Eye (tissue), 1 donor: ENCODE measurements at places on chromosomes 6 and 20.

DNA sequence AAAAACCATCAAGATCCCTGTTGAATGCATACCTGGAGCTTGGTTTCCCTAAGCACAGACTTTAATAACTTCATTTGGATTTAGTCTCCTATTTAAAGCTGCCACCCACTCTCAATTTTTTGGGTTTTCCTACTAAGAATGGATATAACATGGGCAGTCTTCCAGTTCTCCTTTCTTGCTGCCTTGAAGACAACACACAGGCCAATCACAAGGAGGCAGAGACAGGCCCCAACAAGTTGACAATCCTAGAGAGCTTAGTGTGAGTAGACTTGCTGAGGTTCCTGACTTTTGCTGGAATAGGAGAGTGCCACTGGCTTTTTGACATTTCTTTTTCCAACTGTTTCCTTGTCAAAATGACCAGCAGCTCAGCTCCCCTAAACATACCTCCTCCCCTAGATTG is 112.3 kb upstream of the ESR1 start:
- no peak for DNase-seq

GRCh38 chr6:48199499-48199898 is 88.5 kb upstream of the PTCHD4 start:
- no peak for DNase-seq

DNA sequence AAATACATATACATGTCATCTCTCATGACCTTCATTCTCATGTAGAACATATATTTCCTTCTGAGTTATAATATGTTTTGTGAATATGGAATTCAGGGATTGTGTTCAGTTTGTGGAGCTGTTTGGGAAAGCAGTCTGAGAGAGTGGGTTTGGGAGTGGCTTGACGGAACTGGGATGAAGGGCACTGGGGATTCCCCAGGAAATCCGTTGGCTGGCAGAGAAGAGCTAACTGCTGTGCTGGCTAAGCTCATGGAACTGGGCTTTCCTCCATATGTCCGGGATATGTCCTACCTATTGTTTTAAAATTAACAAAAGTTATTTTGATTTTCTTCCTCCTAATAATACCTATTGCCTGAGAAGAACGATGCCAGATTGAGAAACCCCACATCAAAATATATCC is 359.5 kb upstream of the FLRT3 start:
- no peak for DNase-seq

- no peak for DNase-seq
Measured at GRCh38 chr6:48135323-48136084, 24.5 kb upstream of the PTCHD4 start.

- DNase-seq: no peak
Measured at GRCh38 chr6:137452333-137452894, 41.8 kb downstream of the OLIG3 start.

- no peak for DNase-seq
Measured at GRCh38 chr6:145673504-145673903, 61.8 kb downstream of the EPM2A start.

- peak; percentile 35 for DNase-seq
Measured at GRCh38 chr6:36769183-36769675, 70.0 kb downstream of the CPNE5 start.

- peak; percentile 24 for DNase-seq
Measured at GRCh38 chr6:166435574-166435973, 52.8 kb upstream of the MPC1 start.

GRCh38 chr6:105804424-105804823 is 281.7 kb upstream of the PRDM1 start:
- no peak for DNase-seq

- DNase-seq: peak; percentile 84
Measured at GRCh38 chr6:137313928-137314855, 95.0 kb upstream of the IFNGR1 start.

DNA sequence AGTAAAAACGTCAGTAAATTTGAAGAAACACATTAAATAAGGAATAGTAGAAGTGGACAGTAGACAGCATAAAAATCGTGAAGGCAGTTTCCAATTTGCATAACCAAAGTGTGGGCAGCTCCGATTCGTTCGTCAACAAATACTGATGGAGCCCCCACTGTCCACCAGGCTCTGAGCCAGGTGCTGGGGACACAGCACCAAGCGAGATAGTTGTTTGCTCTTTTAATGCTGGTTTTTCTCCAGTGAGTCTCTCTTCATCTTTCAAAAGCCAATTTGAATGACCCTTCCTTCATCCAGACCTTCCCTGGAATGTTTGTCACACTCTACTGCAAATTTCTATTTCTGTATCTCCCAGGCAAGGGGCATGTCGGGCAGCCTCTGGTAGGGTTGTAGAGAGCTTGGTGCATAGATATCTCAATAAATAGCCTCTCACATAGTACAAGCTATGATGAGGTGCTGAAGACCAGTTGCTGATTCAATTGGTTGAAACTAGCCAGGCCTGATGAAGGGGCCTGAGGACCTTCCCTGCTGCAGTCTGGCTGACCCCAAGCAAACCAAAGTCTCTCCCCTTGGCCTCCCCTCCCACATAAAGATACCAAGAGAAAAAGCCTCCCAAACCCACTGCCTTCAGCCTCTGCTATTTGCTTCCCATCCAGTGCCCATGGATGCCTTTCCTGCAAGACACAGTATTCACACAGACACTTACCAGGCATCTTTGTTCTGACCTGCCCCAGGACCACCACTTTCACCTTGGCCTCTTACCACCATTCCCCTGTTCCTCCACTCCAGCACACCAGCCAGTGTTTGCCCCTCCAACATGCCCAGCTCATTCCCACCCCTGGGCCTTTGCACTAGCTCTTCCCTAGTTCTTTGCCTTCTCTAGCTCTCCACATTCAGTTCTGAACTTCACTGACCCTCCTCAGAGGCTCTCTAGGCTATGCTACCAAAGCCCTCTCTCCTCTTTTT is 125.2 kb downstream of the CEBPB start:
- no peak for DNase-seq

DNA sequence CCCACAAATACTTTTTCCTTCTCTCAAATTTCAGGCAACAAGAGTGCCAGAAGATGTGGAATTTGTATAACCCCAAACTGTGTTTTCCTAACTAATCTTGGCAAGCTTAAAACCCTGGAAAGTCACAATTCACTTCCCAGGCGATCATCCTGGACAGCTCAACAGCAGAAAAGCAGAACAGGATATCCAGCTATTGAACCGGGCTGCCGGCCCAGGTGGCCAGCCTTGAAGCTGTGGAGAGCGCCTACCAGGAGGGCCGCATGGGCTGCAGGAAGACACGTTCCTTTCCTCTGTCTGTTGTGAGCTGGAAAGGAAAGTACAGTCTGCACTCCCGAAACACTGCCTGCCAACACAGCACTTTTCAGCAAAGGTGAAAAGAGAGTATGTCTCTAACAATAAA is 719.7 kb upstream of the MARCKS start:
- DNase-seq: peak; percentile 40

GRCh38 chr6:119025793-119026192 is 52.7 kb downstream of the FAM184A start:
- DNase-seq: no peak

- DNase-seq: no peak
Measured at GRCh38 chr6:25694366-25694765, 42.4 kb downstream of the SCGN start.

GRCh38 chr20:45407067-45407745 is 883 bp upstream of the DBNDD2 start:
- peak; percentile 68 for DNase-seq

DNA sequence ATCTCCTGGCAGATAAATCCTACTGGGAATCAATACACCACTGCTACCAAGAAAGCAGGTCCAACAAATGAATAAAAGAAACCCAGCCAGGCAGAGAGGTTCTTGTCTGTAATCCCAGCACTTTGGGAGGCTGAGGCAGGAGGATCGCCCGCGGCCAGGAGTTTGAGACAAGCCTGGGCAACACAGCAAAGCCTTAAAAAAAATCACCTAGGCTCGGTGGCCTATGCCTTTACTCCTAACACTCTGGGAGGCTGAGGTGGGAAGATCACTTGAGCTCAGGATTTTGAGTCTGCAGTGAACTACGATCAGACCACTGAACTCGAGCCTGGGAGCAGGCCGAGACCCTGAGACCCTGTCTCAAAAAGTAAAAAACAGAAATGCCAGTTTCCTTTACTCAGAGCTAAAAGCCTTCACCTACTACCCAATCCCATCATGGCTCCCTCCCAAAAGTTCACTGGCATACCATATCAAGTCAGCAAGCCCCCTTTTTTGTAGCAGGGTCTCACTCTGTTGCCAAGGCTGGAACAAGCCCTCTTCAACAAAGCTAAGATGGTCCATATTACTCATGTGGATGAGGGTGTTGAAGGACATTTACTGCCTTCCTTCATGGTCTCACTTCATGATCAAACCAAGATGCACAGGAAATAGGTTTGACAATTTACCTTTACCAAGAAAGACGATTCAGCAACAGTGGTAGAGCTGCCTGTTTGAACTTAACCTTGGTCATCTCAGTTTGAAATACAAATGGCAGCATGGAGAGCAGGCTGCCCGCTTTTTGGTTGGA is 5.3 kb downstream of the SNX5 start:
- no peak for DNase-seq

DNA sequence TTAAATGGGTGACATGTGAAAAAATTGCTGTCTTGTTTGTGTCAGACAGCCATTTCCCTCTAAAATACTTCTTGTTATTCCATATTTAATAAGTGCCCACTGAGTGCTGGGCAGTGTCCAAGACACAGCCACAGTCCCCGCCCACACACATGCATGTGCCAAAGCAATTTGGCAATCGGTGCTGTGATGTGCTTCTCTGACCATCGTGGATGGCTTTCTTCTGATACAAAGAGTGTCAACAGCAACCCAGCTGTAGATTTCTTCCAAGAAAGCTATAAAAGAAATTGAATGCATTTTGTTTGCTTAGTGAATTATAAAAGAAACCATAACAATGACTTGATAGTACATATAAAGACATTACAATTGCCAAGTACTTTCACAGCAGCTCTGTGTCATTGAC is 140.5 kb upstream of the ATXN1 start:
- no peak for DNase-seq

DNA sequence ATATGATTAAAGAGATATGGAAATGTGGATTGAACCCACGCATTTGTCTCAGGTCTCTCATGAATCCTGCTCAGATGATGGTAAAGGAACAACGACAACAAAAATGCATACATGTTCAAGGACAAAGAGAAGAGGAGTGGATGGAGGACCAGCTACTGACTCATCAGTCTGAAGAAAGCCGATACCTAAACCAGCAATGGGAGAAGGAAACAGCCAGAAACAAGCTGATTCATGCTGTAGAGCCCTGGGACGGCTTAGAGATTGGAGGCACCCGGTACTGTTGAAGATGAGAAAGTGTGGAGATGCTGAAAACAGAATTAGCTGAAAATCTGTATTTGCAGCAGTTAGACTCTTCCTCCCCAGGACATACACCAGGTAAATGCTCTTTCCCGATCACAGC is 14.4 kb upstream of the RIPPLY2 start:
- DNase-seq: no peak

GRCh38 chr6:23533311-23533710 is 592.7 kb upstream of the NRSN1 start:
- DNase-seq: no peak

- DNase-seq: peak; percentile 20
Measured at GRCh38 chr6:118284736-118285360, 263.2 kb upstream of the PLN start.

DNA sequence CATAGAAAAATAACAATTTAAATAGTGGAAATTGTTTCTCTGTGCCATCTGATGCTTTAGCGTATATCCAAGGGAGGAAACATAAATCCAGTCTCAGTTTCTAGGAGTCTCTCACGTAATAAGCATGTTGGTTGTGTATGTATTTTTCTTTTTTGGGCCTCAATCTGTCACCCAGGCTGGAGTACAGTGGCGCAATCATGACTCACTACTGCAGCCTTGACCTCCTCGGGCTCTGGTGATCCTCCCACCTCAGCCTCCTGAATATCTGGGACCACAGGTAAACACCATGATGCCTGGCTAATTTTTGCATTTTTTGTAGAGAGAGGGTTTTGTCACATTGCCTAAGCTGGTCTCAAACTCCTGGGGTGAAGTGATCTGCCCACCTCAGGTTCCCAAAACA is 78.6 kb upstream of the PLN start:
- DNase-seq: no peak

DNA sequence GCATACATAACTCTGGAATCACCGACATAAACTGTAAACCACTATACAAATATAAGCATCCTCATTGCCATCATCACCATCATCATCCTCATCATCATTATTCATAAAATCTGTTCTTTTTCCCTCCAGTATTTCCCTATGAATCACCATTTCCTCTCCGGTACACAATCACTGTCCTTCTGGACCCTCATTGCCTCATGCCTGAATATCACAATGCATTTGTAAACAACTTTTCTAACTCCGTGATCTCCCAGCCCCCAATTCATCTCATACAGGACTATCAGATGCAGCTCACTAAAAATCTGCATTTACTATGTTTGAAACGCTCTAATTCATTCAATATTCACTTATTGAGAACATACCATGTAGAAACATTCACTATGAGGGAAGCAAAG is 339.7 kb downstream of the TBC1D32 start:
- DNase-seq: peak; percentile 5

- DNase-seq: no peak
Measured at GRCh38 chr20:42837456-42837855, 352.2 kb downstream of the PTPRT start.

- DNase-seq: peak; percentile 11
Measured at GRCh38 chr6:169622618-169623017, 79.2 kb downstream of the WDR27 start.

GRCh38 chr6:143062551-143062950 is 1.9 kb downstream of the AIG1 start:
- DNase-seq: no peak

GRCh38 chr6:46026307-46026706 is 10.6 kb upstream of the CLIC5 start:
- no peak for DNase-seq

- DNase-seq: no peak
Measured at GRCh38 chr6:89073014-89073620, 7.4 kb upstream of the PNRC1 start.

DNA sequence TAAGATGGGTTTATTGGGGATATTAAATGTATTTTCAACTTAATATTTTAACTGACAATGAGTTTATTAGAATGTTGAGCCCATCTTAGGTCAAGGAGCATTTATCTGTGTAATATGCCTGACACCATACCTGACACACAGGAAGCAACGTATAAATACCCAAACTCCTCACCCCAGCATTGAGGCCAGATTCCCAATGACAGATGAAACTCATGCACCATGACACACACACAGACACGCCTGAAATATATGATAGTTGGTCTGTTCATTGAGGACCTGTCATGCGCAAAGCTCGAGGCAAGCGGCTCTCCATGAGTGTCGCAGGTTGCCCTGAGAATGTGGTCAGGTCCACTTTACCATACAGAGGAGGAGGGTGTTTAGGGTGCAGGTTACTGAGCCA is 64.1 kb downstream of the GFOD1 start:
- DNase-seq: no peak

DNA sequence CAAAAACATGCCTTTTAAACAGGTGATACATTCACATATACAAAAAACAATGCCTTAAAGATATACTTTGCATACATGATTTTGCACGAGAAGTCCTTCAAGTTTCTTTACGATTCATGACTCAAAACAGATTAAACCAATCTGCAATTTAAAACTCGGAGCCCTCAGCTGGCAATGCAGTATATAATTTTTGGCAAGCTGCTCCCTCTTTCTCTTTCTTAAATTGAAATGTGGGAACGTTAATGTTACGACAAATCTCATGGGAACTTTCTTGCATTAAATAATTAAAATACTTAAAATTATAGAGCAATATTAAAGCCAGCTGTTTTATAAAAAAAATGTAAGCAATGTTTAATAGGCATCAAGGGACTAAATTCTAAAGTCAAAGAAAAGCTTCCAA is 334.6 kb downstream of the ESR1 start:
- peak; percentile 10 for DNase-seq
